ENCODE measurements at places on chromosomes 7 and 10. TPM values are rescaled to one million over a fixed set of nuclear protein-coding genes. Genes with fewer than 3 reads are reported as not detected.

PON1 gene
- 0.46 TPM for polyA plus RNA-seq

OPN4 gene
- 2.3 TPM for polyA plus RNA-seq

FAM237B gene
- not detected for polyA plus RNA-seq

FGFR2 gene
- 3.6 TPM for polyA plus RNA-seq

TIMM23 gene
- 49.5 TPM for polyA plus RNA-seq

OR2A5 gene
- polyA plus RNA-seq: not detected

PNLIPRP3 gene
- polyA plus RNA-seq: 0.17 TPM

DNA sequence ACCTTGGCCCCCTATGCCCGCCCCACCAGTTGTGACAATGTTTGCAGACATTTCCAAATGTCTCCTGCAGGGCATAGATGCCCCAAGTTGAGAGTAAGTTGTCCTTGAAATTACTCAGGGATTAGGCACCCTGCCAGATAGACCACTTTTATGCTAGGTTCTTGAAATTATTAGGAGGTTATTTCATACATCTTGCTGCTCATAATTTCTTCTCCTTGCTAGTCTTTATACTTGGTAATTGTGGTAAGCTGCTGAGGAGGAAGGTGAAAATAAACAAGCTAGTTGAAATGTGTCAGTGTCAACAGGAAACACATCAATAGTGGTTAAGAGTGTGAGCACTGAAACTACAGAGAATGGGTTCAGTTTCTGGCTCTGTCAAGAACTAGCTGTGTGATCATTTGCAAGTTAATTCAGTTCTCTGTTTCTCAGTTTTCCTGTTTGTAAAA, 63.7 kb upstream of the AOAH start:
- no peak for DNase-seq

- DNase-seq: no peak
Observed at GRCh38 chr10:1147810-1148209, 91.6 kb downstream of the WDR37 start.

- DNase-seq: no peak
Observed at GRCh38 chr10:14592566-14592965, 182.1 kb downstream of the FAM107B start.

DNA sequence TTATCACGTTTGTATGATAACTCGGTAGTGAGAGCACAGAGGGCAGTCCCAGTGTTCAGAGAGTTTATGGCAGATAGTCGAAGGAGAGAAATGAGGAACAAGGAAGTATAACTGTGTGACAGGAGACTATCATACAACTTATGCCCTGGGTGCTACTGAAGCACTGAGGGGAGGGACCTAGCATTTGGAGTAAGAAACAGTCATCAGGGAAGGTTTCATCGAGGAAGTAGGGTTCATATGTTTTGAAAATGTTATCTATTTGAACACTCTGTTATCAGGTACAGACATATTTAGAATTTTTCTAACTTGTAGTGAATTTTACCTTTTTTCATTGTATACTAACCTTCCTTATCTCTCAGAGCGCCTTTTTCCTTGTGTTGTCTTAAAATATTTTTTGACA, 1214.4 kb upstream of the C7orf33 start:
- no peak for DNase-seq

- DNase-seq: no peak
Observed at GRCh38 chr10:23368816-23369640, 24.4 kb upstream of the C10orf67 start.

Measured in hindlimb muscle (tissue), 1 donor.